ENCODE measurements at places on chromosomes 11 and 22. TPM values are rescaled to one million over a fixed set of nuclear protein-coding genes. Genes with fewer than 3 reads are reported as not detected.

The CASP1 gene
- not detected for total RNA-seq

The CSRP3 gene
- not detected for total RNA-seq

The OR8G5 gene
- total RNA-seq, result not detected

The SMIM35 gene
- not detected for total RNA-seq

All from epithelial cell of proximal tubule (primary cell).